GM23248 (cell line): ENCODE measurements at places on chromosomes 5 and 9.

GRCh38 chr9:127557998-127558546, 54.0 kb upstream of the STXBP1 start:
- DNase-seq = no peak

- DNase-seq = no peak
Observed at GRCh38 chr5:104385906-104386305, 823.3 kb upstream of the NUDT12 start.

- DNase-seq = no peak
Observed at GRCh38 chr9:134420974-134421432, 94.7 kb downstream of the RXRA start.

- DNase-seq = no peak
Observed at GRCh38 chr5:35212122-35212982, 17.9 kb downstream of the PRLR start.

DNA sequence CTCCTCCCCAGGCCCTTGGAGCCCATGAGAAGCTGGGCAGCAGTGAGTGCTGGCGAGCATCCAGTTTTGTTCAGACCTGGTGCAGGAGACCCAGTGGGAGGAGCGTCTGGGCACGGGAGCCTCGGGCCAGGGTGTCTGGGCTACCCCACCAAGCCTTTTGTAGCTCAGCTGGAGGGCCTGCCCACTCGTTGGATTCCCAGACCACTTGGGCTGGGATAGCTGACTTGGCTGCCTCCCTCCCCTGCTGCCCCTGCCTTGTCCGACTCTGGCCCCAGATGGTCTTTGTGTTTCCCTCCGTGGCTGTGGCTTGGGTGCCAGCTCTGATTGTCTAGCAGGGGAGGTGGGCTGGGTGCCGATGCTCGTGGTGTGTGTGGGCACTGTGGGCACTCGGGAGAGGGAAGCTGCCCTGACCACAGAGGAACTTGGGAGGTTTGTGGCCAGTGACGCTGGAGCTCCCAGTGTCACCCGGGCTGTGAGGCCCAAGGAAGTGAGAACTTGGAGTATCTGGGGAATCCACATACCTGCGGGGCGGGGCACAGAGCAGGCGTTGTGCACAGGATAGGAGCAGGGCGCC, 47.3 kb downstream of the WNK2 start:
- DNase-seq = no peak

DNA sequence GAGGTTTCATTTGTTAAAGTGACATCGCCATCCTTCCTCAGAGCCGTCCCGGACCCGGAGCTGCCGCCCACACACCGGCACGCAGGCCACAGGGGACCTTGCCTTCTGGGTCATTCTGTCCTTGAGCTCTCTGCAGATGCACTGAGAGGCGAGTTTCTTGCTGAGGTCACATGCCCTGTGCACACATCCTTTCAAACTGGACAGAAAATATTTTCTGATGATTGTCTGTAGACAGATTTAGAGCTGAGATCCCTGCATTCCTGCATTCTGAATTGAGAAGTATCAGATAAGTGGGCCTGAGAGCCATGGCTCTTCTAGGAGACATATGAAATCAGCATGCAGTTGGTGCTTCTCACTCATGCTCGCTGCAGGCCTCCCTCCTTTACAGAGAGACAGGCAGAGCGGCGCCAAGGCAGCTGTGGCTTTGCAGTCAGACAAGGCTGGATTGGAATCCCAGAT, 25.4 kb downstream of the BOD1 start:
- DNase-seq = peak; percentile 64

GRCh38 chr9:100167176-100167575, 68.1 kb downstream of the INVS start:
- peak; percentile 15 for DNase-seq

- DNase-seq = no peak
Observed at GRCh38 chr5:132471944-132472343, 18.6 kb downstream of the IRF1 start.

DNA sequence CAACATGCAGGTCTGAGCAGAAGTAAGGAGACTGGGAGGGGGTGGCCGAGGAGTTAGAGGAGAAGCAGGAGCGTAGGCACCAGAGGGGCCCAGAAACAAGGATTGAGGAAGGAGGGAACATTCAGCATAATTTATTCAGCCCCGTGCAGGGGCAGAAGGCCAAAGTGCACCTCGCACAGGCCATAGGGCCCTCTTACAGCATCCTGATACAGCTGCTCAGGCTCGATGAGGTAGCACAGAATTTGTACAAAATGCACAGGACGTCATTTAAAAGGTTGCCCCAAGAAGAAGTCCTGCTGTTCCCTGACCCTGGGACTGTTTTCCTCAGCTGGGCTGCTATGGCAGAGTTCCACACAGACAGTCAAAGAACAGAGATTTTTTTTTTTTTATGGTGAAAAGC, 2.1 kb upstream of the GRM6 start:
- no peak for DNase-seq

GRCh38 chr9:115939065-115939765, 214.4 kb upstream of the PAPPA start:
- DNase-seq = peak; percentile 53

- no peak for DNase-seq
Observed at GRCh38 chr9:129746092-129746777, 6.6 kb downstream of the PTGES start.

- DNase-seq = no peak
Observed at GRCh38 chr5:150613991-150614660, 26.3 kb upstream of the SYNPO start.

DNA sequence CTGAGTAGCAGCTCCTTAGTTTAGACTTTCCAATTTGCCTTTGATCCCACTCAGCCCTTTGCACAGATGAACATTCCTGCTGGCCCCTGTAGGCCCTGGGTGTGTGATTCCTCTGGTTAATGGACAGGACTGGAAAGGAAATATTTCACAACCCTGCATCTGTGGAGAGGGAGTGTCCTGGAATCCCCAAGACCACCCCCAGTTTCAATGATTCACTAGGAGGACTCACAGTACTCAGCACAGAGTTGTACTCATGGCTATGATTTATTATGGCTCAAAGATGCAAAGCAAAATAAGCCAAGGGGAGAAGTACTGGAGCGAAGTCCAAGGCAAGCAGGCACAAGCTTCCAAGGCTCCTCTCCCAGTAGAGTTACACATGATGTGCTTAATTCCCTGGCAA, 42.4 kb upstream of the TJP2 start:
- DNase-seq = peak; percentile 85

- peak; percentile 95 for DNase-seq
Observed at GRCh38 chr5:59036274-59036961, 453.5 kb downstream of the RAB3C start.

DNA sequence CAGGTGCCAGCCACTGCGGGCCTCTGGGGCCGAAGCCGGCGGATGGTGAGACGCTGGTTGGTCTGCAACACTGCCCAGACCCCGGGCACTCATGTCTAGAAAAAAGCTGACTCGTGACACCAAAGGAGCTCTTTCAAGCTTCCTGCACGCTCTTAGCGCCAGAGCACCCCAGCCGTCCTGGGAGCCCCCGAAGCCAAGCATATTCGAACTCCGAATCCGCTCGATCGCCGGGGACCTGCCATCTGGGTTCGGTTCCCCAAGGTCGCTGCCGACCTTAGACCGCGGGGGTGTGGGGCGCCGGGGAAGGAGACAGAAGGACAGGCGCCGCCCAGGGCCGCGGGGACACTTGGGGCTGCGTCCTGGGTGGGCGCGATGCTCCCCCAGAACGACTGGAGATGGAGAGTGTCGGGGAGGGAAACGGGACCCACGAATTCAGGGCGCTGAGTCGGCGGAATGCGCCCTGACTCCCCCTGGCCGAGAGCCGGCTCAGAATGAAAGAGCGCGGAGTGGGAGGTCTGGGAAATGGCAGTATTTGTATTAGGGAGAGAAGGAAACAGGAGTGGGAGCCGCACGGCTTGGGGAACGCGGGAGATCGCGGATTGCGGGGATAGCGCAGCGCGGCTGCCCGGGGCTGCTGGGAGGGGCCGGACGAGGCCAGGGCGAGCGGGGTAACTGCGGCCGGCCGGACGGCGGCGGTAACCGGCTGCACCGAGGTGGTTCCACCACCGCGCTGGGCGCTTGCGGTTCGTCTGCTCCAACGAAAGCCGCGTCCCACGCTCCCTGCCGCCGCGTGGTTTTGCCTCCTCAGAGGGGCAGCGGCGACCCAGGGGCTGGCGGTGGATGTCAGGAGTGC, 20.1 kb upstream of the MARCHF6 start:
- DNase-seq = peak; percentile 71

- no peak for DNase-seq
Observed at GRCh38 chr9:546235-546634, 295.3 kb upstream of the DMRT1 start.

- DNase-seq = peak; percentile 51
Observed at GRCh38 chr5:71893451-71893850, 174.4 kb downstream of the CARTPT start.

DNA sequence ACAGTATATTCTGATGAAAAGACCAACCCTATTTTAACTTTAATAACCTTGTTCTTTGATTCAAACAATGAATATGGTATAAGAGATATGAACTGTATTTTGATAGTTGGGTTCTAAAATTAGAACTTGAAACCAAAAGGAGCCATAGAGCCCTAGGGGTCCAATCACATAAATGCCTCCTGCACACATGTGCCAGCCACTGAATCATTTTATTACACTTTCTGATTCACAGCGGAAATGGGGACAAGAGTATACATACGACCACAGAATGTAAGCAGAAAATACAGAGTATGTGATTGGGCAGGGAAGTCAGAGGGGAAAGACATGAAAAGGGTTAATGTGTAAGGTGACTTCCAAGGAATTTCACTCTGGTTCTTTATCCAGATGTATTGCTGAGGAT, 1000.2 kb downstream of the NR2F1-AS1 start:
- DNase-seq = peak; percentile 22

DNA sequence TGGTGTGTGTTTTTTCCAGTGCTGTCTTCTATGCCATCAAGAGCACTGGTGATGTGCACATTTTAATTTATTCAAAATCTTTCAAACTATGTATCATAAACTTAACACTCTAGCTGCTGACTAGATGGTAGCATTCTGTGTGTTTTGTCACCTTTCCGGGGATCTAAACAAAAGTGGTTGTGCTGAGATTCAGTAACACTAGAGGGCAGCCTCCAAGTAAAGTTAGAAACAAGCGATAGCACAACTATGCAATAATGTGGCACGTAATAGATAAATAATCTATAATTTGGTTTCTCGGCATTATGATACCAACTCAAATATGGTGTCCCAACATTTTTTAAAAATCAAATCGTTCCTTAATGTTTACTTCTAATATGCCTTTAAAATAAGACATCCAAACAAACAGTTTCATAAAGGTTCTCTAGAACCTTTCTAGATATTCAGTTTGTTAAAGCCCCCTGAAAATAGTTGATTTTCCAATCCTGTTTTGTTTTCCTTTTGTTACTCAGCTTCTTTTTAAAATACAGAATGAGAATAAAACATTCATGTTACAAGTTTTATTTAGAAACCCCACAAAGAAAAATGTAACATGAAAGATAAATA, 16.9 kb downstream of the SEMA6A start:
- DNase-seq = peak; percentile 41
